ENCODE measurements at places on chromosomes 7 and 10.

- DNase-seq: no peak
Observed at GRCh38 chr10:70175516-70175915, 5.2 kb upstream of the SAR1A start.

GRCh38 chr10:93124580-93125318, 51.1 kb downstream of the CYP26A1 start:
- DNase-seq: no peak

DNA sequence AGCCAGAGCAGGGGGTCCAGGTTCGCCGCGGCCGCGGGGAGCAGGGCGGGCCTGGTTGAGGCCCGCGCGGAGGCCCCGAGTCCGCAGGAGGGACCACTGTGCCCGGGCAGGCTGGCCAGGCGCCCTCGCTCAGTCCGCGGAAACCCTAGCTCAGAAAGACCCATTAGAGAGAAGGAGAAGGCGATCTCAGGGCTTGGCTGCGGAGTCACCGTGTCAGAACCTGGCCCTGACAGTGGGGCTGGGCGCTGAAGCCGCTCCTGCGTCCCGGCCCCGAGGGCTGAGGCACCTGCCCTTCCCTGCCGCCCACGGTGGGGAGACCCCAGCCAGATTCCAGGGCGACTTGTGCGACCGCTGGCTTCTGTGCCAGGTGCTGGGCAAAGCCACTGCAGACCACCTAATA, 14.2 kb upstream of the EGFR start:
- DNase-seq: no peak

GRCh38 chr7:155850766-155851678, 38.8 kb upstream of the SHH start:
- no peak for DNase-seq

DNA sequence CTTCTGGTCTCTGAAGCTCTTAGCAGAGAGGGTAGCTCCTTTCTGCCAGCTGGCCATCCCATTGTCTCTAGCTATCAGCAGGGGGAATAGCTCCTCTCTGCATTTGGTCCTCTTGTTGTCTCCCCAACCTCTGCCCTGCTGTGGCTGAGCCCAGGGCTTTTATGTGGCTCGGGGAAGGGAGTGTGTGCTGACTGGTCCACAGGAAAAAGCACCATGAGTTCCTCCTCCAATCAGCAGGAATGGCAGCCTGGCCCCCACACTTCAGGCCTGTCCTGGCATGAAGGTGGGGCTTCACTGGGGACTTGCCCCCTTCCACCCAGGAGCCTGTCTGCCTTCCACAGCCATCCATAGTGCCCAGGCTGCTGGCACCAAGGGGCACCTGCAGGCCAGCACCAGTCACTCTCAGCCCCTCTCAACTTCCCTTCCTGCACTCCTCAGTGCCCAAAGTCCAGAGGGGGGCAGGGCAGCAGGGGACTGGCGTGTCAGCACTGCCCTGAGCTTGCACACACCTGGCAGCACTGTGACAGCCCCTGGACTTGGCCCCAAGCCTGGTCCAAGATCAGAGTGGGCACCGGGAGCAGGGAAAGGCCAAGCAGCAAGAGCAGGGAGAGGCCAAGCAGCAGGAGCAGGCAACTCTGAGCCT, 36.2 kb downstream of the NOLC1 start:
- no peak for DNase-seq

DNA sequence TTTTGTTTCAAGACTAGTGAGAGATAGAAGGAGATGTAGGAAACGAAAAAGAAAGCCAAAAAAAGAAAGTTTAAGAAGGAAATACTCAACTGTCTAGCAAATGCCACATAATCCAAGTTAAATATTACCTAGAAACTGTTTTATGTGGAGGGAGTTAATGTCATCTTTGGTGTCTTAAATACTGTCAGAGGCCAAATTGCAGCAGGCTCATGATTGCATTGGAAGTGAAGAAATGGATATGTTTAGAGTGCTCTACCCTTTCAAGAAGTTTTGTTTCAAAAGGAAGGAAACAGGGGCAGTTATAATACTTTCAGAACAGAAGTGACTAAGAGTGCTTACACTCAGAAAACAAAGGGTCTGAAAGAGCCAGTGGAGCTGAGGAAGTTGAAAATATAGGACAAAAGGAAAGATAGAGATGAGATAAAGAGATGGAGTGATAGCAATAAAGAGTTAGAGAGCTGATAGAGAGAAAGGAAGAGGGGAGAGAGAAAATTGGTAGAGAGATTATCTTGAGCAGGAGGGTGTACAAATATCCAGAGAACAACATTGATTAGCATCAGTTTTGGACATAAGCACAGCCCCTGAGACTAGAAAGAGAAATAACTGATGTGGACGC, 28.0 kb upstream of the GNAI1 start:
- no peak for DNase-seq

DNA sequence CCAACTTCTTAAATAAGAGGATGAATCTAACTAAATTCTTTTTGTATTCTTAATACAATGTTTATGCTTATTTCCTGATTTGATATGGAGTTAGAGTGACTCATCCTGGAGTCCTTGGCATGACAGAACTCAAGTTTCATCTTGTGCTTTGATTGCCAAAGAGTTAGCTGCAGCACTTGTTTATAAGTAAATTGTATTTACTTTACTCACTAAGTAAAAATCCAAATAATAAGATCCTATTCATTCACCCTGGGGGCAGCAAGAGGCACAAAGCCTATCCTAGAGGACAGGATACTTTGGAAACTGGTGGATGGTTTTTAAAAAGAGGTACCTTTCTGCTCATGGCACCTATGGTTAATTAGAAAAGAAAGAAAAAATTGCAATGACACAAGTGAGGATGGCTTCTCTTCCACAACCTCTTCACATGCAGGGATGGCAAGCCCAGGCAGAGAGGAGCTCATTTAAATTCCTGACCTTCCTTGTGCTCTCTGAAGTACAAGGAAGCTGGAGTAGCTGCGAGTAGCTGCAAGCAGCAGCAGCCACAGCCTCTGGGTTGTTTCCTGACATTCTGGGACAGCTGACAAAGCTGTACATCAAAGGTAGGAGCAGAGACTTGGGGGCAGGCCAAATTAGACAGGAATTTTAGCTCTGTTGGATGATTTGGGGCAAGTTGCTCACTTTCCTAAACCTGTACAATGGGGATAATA, 28.5 kb upstream of the CROT start:
- DNase-seq: no peak

Measured in ovary (tissue), 10 donors.